ENCODE measurements at places on chromosomes 16 and 17.

- DNase-seq = peak; percentile 85
Observed at GRCh38 chr16:87465306-87465705, 27.5 kb downstream of the ZCCHC14 start.

- DNase-seq = peak; percentile 53
Observed at GRCh38 chr17:7217113-7217987, 2.3 kb downstream of the DLG4 start.

DNA sequence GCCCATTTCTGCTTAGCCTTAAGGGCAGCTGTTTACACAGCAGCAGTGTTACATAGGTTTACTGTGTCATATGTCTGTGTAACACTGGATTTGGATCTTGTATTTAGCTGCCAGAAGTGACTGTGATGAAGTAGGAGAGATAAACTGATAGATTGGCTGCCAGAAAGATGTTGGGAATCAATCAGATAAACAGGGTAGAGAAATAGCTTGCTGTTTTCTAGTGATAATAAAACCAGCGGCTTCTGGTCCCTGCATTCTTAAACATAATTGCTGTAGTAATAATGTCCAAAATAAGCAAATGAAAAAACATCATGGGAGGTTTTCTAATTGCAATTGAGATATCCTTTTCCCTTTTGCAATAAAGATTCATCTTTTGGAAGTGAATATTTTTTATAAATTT is 68.7 kb downstream of the AATF start:
- DNase-seq = no peak

DNA sequence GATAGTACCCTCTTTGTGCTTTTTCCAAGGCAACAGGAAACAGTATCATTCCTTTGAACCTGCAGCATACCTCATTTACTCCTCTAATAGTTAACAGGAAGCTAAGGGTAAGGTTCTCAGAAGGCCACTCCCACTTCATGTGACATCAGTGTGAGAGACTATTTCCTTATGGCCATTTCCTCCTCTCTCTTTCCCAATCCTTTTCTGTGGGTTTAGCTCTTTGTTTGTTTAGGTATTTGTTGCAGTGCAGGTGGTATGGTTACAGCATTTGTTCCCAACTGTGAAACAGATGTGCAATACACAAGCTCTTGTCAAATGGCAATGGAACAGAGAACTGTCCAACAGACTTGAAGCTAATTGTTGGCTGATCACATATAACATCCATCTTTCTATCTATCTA is 14.7 kb downstream of the TMC5 start:
- no peak for DNase-seq

GRCh38 chr17:9022573-9023391 is 1.5 kb downstream of the NTN1 start:
- DNase-seq = peak; percentile 44

GRCh38 chr16:80577485-80578280 is 36.9 kb downstream of the DYNLRB2 start:
- no peak for DNase-seq

- no peak for DNase-seq
Observed at GRCh38 chr16:23359092-23359760, 57.1 kb downstream of the SCNN1B start.

DNA sequence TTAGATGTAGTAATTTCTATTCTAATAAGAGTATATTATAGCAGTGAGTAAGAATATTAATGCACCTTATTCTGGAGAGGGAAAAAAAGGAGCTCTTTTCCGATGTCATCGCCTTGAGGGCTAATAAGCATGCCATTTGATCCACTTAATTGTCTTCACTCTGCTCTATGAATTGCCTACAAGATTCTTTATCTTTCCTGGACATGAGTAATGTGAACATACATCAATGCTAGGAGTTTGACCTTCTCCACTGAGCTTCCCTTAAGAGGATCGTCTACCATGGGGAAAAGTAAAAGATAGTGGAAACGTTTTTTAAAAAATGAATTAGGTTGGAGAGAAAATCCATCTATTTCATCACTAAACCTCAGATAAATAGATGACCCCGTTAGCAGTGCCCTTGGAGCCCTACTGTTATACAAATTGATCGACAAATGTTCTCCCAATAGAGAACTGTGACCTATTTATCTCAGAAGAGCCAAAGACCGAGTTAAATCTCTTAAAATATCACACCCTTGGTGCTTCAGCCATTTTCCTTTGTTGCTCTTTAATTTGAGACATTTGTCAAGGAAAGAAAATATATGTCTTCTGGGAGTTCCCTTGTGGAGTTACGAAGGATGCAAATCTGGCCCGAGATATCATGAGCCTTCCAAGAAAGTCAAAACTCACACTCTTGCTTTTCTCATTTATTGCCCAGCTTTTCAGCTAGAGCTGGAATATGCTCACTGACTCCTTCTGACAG is 898.5 kb downstream of the KCNJ2 start:
- DNase-seq = no peak

GRCh38 chr17:980406-981291 is 1.1 kb upstream of the NXN start:
- peak; percentile 75 for DNase-seq

DNA sequence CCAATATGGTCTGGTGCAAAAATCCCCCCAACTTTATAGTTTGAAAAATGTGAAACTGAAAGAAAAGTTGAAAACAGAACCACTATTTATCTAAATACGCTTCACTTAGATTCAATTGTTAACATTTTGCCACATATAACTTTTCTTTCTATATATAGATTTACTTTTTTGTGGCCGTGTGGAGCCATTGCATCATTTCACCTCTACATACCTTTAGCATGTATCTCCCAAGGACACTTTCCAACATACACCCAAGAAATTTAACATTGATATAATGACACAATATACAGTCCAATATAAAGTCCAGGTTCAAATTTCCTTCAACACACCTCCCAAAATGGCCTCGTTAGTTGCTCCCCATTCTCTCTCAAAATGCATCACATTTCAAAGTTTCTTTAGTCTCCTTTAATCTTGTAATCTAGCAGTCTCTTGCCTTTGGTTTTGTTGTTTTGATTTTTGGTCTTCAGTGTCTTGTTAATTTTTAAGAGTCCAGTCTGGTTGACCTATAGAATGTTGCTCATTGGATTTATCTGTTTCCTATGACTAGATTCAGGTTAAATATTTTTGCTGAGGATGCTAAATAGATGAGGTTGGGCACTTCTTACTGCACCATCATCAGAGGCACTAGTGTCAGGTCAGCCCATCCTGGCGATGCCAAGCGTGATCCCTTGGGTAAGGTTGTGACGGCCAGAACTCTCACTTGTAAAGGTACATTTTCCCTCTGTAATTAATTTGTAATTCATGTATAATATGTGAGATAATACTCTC is 64.3 kb upstream of the BCAR1 start:
- DNase-seq = no peak

Data from left ventricle myocardium superior (tissue), 1 donor.